ENCODE measurements at places on chromosomes 6 and 20. TPM values are rescaled to one million over a fixed set of nuclear protein-coding genes. Genes with fewer than 3 reads are reported as not detected.

HDGFL1 gene
- not detected for total RNA-seq

ORC3 gene
- total RNA-seq, result 11.3 TPM

GPX6 gene
- not detected for total RNA-seq

UNC5CL gene
- 0.43 TPM for total RNA-seq

VSX1 gene
- total RNA-seq, result not detected
